ENCODE measurements at places on chromosomes 2 and 18.

- DNase-seq: no peak
These were observed 422.8 kb upstream of the ZEB2 start for GRCh38 chr2:144942516-144943256.

DNA sequence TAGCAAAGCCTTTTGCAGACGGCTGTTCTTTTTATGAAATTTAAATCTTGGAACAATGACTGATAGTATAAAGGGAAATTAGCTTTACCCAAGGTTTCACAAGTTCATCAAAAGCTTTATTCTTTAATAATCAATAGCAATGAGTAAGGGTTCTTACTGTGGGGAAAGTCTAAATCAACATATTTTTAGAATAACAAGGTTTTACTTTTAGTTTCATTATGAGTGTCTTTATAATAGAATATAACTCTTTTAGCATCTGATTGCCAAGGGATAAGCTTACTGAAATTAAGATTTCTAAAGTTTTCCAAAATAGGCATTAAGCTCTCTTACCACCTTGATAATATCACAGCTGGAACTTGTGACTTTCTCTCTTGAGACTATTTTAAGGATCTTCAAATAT, 1489.7 kb downstream of the LRP1B start:
- DNase-seq: no peak

DNA sequence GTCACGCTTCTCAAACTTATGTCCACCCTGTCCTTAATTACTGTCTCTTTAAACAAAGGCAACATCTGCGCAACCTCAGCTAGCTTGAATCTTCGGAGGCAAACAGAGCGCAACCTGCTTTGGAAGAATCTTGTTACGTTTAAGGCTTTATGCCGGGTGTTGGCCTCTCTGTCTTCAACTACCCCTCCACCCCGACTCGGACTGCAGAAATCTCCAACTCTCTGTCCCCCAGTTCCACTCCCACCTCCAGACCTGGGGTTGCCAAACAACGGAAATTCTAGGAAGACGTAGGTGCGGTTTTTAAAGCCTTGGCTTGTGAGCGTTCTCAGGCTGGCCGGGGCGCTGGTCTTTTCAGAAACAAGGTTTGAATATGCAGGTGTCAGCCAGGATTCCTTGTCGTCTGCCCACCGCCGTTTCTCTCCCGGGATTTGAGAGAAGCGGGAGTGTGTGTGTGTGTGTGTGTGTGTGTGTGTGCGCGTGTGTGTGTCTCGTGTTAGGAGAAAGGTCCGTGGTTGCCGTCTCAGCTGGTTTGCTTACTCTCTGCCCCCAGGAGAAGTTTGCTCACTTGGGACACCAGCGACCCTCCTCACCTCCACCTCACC, 1.1 kb upstream of the ONECUT2 start:
- no peak for DNase-seq

DNA sequence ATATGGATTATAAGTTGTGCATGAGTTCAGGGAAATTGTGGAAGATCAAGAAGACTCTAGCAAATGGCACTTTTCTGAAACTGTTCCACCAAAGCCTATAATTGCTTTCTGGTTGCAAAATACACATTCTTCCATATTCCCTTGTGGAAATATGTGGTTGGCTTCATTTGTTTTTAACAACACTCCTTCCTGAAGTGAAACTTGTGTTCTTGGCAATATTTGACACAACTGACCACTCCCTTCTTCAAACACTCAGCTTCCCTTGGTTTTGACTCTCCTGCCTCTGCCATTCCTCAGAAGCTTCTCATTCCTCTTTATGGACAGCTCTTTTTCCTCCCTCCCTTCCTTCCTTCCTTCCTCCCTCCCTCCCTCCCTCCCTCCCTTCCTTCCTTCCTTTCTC, 192.3 kb downstream of the PMAIP1 start:
- no peak for DNase-seq

Measured in retinal pigment epithelial cell (primary cell).